ENCODE measurements at places on chromosomes 1 and 21.

DNA sequence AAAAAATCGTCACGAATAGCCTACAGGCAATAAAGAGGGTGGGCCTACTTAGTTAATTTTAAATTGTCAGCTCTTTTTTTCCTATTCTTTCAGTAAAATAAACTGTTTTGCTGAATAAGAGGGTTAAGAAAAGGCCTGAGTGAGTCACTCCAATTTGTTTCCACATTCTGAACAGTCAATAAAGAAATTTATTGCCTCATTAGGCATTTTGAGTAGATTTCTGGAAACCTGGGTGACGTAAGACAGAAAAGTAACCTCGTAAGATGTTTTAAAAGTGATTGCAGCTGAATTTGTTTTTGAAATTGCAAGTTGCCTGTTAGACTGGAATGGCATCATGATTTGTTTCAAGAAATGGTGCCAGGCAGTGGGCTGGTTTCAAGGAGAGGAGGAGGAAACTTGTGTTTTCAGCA, 439.3 kb downstream of the USP25 start:
- DNase-seq: no peak

DNA sequence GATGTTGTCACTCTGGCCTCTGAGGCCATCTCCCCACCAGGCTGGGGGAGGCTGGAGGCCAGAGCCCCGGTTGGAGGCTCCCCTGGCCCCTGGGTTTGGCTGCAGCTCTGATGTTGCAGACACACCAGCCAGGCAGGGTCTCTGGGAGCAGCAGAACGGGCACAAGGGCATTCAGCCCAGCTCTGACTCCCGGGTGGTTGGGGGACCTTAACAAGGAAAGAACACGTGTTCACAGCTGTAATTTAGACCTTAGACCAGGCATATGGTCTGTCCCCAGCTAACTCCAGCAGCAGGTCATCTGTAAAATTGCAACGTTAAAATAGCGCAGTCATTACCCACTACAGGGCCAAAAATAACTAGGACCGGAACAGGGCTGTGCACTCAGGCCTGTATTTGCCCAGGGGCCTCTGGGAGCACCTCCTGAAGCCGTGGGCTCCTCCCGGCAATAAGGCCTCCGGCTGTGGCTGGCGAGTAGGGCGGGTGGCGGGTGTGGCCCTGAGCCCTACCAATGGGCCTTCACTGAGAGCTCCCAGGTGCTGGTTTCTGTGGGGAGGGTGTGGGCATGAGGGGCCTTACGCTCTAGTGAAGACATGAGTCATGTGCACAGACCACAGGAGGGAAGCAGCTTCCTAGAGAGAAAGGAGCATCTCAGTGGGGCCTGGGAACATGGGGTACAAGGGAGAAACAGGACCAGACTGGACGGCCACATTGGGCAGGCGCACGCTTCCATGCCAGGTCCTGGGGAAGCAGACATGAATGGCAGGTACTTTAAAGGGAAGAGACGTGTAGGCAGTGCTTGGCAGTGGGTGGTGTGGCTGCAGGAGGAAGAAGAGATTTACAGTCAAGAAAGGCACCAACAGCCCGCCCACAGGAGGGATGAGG, 6.1 kb downstream of the LDLRAP1 start:
- DNase-seq: peak; percentile 86

GRCh38 chr1:9960706-9961562, 17.7 kb downstream of the NMNAT1 start:
- no peak for DNase-seq

- DNase-seq: no peak
Measured at GRCh38 chr1:54327386-54328065, 78.7 kb downstream of the SSBP3 start.

DNA sequence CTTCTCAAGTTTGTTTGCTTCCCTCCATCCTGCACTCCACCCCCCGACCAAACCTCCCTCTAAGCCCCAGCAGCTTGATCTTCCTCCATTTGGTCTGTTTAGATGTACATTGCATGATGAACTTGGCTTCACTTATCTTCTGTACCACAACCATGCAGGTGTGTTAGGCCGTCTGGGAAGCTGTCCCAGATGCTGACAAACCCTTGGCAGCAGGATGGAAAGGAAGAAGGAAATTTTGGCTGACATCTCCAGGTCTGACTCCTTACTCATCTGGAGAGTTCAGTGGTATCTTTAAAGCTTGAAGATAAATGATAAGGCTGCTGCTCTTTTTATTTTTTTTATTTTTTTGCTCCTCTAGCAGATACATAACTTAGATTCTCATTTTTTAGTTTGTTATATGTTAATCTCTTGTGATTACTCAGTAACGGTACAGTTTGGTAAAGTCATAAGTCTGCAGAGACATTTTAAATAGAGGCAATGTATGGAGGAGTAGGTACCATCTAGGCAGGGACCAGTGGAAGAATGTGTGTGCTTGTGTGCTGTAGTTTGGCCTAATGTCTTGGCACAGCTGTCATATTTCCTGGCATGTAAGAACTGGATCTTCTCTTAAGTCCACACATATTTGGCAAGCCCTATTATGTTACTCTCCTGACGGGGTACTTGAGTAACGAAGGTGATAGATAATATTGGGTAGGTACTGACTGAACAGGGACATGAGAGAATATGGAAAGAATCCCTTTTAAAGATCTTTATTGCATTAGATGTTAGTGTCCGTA, 79.7 kb downstream of the CACHD1 start:
- DNase-seq: no peak

- no peak for DNase-seq
Measured at GRCh38 chr1:77250126-77250525, 30.9 kb upstream of the PIGK start.

DNA sequence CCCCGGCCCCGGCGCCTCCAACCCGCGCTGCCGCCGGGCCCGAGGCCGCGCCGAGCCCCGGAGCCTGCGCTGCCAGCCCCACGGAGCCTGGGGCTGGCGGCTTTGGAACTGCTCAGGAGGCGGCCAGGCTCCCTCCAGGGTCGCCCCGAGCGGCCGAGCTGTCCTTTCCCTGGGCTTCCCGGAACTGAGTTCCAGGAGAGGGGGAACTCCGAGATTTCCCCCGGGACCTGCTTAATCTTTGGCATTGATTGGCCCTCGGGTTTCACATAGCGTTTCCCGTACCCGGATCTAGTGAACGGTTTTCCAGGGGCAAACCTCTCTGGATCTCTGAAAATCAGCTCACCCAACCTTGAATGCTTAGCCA, 504 bp downstream of the H6PD start:
- DNase-seq: no peak

- DNase-seq: no peak
Measured at GRCh38 chr1:39297551-39297950, 93.1 kb downstream of the MACF1 start.

- no peak for DNase-seq
Measured at GRCh38 chr1:48341221-48341620, 118.7 kb downstream of the SLC5A9 start.

DNA sequence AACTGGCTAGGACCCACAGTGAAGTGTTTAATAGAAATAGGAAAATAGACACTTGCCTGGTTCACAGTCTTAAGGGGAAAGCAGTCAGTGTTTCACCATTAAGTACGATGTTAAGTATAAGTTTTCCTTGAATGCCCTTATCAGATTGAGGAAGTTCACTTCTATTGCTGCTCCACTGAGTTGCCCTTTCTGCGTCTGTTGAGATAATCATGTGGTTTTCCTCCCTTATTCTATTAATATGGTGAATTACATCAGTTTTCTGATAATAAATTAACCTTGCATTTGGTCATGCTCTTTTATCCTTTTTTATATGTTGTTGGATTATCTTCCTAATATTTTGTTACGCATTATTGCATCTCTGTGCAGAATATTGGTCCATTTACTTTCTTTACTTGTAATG, 21.4 kb downstream of the UTS2 start:
- no peak for DNase-seq

GRCh38 chr1:117128323-117129079, 7.0 kb upstream of the TRIM45 start:
- DNase-seq: no peak

DNA sequence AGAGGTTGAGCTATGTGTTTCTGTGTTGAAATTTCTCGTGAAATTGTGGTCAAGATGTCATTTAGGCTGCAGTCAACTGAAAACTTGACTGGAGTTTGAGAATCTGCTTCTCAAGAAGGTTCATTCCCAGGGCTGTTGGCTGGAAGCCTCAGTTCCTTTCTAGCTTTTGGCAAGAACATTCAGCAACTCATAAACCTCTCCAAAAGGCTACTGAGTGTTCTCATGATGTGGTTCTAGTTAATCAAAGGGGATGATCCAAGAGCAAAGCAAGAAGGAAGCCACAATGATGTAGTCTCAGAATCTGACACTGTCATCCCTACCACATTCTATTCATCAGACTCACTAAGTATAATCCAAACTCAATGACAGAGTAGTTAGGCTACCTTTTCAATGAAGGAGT, 66.6 kb downstream of the SPATA6 start:
- no peak for DNase-seq

DNA sequence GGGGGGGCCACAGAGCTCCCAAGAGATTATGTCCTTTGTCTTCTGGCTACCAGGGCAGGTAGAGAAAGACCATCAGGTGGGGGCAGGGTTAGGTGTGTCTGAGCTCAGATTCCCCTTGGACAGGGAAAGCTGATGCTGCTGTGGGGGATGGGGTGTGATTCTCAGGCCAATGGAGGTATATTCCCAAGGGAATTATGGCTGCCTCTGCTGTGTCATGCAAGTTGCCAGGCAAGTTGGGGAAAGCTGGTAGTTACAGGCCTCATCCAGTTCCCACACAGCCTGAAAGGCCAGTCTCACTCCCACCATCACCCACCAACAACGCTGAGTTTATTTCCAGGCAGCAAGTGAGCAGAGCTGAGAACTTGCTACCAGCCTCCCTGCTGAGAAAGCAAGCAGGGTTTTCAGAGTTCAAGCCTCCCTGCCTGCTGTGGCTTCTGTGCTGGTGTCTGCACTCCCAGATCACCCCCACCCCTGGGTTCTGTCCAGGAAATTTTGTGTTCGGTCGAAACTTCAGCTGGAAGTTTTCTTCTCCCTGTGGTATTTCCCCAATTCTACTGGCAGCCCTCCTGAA, 21.3 kb downstream of the IFI16 start:
- DNase-seq: no peak

- DNase-seq: no peak
Measured at GRCh38 chr1:32470431-32470830, 5.6 kb downstream of the ZBTB8B start.

DNA sequence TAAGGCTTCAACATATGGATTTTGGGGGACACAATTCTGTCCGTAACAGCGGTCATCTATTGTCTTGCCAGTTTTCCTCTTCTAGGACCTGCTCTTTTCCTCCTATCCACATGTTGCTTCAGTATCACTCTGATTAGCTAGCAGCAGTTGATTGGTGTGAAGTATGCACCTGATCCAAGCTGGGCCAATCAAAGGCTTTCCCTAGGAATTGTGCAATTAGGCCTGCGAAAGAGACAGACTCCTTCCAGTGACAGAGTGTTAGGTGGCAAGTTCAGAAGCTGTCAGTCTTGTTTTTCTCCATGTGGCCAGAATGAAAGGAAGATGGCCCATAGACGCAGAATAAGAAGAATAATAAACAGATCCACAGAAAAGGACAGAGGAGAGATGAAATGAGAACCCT, 34.1 kb upstream of the IL12RB2 start:
- DNase-seq: no peak

DNA sequence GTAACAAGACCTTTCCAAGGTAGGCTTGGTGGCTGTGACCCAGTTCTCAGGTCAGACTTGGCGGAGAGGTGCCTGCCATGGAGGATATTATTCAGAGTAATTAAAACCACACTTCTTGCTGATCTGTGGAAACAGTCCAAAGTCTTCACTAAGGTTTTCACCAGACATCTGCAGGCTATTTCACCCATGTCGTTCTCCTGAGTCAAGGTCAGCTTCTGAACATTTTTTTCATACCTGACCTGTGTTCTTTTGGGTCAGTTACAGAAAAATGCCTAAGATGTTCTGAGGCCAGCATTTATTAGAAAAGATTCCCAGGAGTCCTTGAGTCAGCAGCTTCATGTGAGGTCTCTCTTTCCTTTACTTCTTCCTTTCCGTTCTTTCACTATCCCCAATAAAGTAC, 54.9 kb downstream of the RGL1 start:
- no peak for DNase-seq

DNA sequence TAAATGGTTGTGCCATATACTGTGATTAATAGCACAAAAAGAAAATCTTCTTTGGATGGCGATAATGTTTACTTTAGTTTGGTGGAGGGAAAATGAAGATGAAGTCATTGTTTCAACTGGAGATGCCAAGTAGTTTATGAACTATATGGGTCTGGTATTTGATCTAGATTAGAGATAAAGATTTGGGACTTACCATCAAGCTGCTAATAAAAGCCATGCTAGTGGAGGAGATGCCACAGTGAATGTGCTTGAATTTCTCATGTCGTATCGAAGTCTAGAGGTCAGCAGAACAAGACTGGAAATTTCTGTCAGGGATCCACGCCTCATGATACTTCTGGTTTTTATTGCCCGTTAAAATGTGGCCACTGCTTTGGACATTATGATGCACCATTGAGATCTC, 742.0 kb downstream of the NCAM2 start:
- no peak for DNase-seq

GRCh38 chr21:42900446-42900845, 7.3 kb downstream of the NDUFV3 start:
- no peak for DNase-seq

DNA sequence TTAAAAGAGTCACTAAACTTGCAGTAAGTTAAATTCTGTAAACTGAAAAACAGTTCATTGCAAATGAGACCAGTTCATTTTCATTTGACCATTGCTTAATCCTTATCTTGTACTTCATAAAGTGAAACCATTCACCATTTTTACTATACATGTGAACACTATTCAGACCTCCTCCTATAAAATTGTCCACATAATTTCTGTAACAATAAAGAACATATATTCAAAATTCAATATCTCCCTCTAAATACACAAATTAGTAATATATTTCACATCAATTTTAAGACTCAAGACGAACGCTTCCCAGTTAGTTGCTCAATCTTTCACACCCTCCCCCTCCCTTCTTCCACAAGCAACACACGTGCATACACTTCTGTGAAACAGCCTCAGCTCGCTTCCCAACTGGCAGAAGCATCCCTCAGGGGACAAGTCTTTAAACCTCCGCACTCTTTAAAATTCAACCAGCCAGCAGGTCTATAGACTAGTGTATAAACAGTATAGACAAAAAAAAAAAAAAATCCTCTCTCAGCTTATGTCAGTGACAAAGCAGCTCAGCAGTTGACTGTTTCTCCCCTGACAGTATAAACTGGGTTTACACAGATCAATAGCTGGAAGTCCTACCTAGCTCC, 99.6 kb downstream of the DENND1B start:
- DNase-seq: no peak

DNA sequence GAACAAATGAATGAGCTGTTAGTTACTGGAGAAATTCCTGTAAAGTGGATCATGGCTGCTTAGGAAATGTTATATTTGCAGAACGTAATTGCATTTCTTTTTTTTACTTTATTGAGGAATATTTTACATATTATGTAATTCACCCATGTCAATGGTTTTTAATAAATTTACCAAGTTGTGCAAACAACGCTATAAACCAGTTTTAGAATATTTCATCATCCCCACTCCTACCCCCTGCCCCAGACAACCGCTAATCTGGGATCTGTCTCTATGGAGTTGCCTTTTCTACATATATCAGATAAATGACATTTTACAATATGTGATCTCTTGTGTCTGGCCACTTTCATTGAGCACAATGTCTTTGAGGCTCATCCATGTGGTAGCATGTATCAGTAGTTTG, 4.3 kb upstream of the IFFO2 start:
- no peak for DNase-seq

- DNase-seq: peak; percentile 70
Measured at GRCh38 chr1:192575499-192576189, at the start of gene RGS1. TSS of gene RGS1 (plus strand) at chr1:192575773. CDS start at chr1:192575793, 20 bp downstream.
